IMR-90 (cell line): ENCODE measurements at places on chromosomes 16 and 17. TPM values are rescaled to one million over a fixed set of nuclear protein-coding genes. Genes with fewer than 3 reads are reported as not detected.

CTF1 gene
- total RNA-seq, result 0.18 and 0.56 TPM in 2 replicates

PYY gene
- total RNA-seq, result not detected in 2 replicates

SEZ6L2 gene
- total RNA-seq, result 0.72 and 0.83 TPM in 2 replicates

TM4SF5 gene
- not detected in 2 replicates for total RNA-seq

RHOT2 gene
- 20.0 and 20.3 TPM in 2 replicates for total RNA-seq

KRTAP4-4 gene
- total RNA-seq, result not detected in 2 replicates
